ENCODE measurements at places on chromosomes 6 and 20.

GRCh38 chr6:36946526-36946925 lies 8.0 kb upstream of the PI16 start:
- no peak for DNase-seq

- no peak for DNase-seq
Measured at GRCh38 chr6:44004625-44005506, 122.4 kb downstream of the MRPL14 start.

DNA sequence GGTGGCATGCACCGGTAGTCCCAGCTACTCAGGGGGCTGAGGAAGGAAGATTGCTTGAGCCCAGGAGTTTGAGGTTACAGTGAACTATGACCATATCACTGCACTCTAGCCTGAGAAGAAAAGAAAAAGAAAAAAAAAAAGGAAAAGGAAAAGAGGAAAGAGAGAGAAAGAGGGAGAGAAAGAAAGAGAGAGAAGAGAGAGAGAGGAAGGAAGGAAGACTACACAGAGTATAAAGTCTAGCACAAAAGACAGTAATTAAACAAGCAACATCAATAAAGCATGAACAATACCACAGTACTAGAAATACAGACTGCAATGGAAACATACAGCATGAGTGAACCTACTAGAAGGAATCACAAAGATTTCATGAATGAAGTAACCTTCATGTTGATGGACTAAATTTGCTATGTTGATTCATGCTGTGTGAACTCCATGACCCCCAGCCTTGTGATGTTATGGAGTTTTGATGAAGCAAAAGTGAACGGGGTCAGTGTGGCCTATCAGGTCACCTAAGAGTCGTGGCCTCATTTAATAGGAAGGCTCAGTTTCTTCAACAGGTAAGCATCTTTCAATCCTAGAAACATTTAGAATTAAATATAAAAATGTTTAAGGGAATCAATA lies 57.6 kb downstream of the NUDT3 start:
- no peak for DNase-seq

GRCh38 chr20:25321262-25321831 lies 69.3 kb downstream of the ABHD12 start:
- no peak for DNase-seq
